ENCODE measurements at places on chromosomes 13 and 19.
A peak's percentile ranks its signal among the peaks of the same experiment; 100 is the strongest.

DNA sequence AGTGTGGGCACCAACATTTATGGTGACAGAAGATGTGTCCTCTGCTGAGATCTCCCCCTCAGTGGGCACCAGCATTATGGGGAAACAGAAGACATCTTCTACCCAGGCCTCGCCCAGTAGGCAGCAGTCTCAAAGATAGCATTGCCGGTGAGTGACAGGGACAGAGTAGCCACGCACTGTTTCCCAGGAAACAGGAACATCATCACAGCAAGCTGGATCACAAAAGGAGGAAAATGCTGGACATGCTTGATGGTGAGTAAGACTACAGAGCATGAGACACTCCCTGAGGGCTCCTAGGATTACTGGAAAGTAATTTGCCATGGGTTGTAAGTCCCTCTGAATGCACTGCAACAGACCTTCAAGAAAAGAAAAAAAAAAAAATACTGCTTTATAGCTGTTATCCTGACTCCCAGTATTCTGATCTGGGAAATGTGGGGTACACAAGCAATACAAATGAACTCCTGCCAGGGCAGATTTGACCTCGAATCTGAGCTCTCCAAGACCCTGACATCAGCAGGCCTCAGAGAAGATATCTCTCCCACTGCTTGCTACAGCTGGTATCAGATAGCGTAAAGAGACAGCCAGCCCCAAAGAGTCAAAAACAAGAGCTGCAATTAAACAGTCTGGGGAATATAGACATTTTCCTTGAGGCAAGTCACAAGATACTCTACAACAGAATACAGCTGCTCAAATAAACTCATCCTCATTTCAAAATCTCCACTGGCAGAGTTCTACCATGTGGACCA is 180.4 kb downstream of the RBM26 start:
- no peak for DNase-seq

DNA sequence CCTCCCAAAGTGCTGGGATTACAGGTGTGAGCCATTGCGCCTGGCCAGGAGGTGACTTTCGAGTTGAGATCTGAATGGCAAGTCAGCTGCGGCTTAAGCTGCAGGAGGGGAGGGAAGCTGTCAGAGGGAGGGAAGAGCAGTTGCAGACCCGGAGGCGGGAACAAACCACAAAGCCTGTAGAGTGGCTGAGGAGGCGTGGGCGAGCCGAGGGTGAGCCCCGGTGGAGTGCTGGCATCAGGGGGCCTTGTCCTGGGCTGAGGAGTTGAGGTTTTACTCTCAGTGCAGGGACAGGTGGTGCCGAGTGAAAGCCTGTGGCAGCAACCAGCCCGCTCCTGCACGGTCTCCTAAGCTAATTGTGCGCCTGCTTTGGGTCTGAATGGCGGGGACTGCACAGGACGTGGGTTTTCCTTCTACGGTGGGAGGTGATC is 24.2 kb downstream of the PPP1R37 start:
- no peak for DNase-seq

DNA sequence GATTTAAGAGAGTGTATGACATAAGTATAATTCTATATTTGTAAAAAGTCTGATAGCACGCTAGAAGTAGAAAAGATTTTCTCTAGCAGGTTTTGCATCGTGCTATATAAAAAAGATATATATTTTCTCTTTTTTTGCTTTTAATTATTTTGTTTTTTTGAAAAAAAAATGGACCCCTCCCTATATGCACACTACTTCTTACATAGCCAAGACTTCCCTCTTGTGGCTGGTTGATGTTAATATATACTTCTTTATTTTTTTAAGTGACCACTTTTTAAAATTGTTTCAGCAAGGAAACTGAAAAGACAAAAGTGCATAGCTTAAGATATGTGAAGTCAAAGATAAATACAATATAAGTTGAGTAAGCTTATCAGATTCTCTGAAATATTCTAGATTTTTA is 1202.8 kb downstream of the DIAPH3 start:
- DNase-seq = peak; percentile 12

DNA sequence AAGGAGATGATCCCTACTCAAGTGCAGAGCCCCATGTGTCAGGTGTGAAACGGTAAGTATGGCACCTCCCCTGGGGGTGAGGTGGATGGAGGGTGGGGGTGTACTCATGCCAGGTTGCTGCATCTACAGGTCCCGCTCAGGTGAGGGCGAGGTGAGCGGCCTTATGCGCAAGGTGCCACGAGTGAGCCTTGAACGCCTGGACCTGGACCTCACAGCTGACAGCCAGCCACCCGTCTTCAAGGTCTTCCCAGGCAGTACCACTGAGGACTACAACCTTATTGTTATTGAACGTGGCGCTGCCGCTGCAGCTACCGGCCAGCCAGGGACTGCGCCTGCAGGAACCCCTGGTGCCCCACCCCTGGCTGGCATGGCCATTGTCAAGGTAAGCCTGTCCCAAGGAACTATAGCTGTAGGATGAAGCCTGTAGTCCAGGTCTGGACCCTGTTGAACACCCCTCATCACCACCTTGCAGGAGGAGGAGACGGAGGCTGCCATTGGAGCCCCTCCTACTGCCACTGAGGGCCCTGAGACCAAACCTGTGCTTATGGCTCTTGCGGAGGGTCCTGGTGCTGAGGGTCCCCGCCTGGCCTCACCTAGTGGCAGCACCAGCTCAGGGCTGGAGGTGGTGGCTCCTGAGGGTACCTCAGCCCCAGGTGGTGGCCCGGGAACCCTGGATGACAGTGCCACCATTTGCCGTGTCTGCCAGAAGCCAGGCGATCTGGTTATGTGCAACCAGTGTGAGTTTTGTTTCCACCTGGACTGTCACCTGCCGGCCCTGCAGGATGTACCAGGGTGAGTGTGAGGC is 5.2 kb downstream of the TRIM28 start:
- no peak for DNase-seq

- no peak for DNase-seq
Measured at GRCh38 chr19:13526552-13526951, 20.3 kb upstream of the CACNA1A start.

GRCh38 chr19:8251025-8251472 is 41.9 kb downstream of the CERS4 start:
- peak; percentile 26 for DNase-seq

- no peak for DNase-seq
Measured at GRCh38 chr19:23481043-23481442, 85.8 kb upstream of the ZNF91 start.

- DNase-seq = no peak
Measured at GRCh38 chr13:29503041-29503837, 92.2 kb downstream of the SLC7A1 start.

DNA sequence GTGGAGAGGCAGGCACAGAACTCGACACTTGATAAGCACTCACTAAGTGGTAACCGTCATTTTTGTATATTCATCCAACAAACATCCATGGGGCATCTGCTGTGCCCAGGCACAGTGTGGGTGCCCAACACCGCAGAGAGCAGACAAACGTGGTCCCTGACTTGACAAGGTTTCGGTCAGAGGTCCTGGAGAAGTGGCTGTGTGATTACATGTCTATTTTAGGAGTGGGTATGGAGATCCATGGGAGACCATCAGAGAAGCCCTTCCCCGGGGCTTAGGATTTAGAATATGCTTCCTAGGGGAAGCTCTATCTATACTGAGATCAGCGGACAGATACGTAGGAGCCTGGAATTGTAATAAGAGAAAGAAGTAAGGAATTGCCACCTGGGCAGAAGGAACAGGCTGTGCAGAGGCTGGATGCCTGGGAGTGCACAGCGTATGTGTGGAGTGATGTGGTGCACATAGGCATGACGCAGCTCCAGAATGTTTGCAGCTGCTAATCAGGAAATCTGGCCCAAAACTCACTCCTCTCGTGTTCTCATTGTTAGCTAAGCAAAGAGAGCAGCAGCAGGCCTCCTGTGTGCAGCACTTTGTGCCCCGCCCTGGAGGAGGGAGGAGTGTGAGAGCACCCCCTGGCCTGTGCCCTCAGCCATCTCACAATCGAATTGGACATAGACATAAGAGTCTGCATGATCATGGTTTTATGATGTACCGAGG is 23.0 kb upstream of the IRS2 start:
- no peak for DNase-seq

- DNase-seq = no peak
Measured at GRCh38 chr13:110525328-110526319, 35.9 kb downstream of the RAB20 start.

GRCh38 chr13:94784066-94784465 is 71.7 kb upstream of the SOX21 start:
- peak; percentile 15 for DNase-seq

DNA sequence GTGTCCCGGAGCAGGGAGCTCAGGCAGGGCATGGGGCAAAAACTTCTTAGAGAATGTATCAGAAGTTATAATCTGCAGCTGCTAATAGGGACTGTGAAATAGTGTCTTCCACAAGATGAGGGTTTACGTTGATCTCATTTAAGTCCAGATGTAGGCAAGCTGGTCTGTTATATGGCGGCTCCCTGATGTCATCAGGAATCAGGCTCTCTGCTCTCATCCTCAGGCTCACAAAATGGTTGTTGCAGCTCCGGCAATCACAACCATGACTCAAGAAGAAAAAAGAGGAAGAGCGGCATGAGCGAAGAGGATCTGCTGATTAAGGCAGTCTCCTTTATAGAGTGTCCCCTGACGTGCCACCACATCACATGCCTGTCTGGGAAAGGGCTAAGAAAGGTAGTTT is 191.3 kb downstream of the KLF5 start:
- DNase-seq = no peak

DNA sequence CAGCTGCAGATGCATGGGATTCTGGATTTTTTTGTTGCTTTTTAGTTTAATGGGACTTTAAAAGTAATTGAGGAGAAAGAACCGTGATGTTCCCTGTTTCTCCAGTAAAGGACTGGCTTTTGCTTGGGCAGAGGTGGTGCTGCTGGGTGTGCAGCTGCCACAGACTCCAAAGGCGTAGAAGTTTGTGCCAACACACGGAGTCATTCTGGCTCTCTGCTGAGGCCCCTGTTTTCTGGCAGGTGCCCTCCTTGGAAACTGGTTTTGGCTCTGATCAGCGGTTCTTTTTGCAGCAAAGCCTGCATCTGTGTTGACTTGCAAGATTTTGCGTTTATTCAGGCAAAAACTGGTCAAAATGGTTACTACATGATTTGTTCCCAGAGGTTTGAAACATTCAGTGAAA is 16.0 kb upstream of the QTRT1 start:
- DNase-seq = no peak

- DNase-seq = no peak
Measured at GRCh38 chr13:73596382-73596781, 537.6 kb downstream of the KLF5 start.

GRCh38 chr19:7832781-7833180 is 2.8 kb downstream of the EVI5L start:
- DNase-seq = no peak

- DNase-seq = no peak
Measured at GRCh38 chr13:96946709-96947311, 47.5 kb downstream of the OXGR1 start.

- DNase-seq = no peak
Measured at GRCh38 chr19:52527956-52528351, 486 bp downstream of the ZNF808 start.

DNA sequence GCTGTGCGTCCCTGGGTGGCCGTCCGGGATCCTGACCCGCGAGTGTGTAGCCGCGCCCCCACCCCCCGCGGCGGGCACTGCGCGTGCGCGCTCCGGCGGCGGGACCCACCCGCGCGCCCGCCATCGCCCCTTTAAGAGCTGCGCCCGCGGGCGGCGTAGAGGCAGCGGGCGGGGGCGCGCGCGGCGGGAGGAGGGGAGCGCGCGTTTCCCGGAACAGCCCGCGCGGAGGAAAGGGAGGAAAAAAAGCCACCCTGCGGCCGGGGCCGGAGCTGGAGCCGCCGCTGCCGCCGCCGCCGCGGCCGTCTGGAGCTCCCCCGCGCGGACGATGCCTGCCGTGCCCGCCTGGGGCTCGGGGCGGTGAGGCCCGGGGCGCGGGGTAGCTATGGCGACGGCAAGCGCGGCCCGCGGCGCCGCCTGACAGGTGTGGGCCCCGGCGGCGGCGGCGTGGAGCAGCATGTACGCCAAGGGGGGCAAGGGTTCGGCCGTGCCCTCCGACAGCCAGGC is at the start of gene SSBP4:
Gene SSBP4 (plus strand): TSS at position 204 of the 504 bp plus-strand sequence. CDS start 251 bp downstream, at position 455.
- peak; percentile 86 for DNase-seq
